ENCODE measurements at places on chromosomes 16 and 17.

GRCh38 chr17:57953705-57954396 lies 1.4 kb downstream of the CUEDC1 start:
- DNase-seq, result no peak

DNA sequence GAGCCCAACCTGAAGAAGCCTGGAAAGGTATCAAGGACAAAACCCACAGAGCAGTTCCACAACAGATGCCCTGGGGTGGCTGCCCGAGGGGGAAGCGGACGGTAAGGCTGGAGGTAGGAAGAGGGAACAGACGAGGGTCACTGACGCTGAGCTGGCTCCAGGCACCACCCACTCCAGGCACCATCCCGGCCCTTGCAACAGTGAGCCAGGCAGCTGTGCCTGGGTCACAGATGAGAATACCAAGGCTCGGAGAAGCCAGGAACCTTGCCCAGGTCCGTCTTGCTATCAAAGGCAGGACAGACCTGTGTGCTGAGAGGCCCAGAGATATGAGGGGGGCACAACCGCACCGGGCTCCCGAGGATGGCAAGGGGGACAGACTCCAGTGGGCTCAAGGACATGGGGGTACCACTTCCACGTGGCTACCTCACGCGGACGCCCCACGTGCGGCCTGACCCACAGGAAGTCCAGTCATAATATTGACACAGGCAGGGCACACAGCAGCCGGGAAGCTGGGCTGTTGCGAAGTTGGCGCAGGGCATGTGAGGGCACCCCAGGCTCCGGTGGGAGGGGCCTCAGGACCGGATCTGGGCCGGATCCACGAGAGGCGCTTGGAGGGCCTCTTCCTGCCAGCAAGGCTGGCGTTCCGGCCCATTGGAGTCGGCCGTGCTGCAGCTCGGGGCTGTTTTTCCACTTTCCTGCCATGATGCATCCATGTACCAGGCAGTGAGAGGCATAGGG lies 29.9 kb downstream of the PEMT start:
- DNase-seq, result no peak

DNA sequence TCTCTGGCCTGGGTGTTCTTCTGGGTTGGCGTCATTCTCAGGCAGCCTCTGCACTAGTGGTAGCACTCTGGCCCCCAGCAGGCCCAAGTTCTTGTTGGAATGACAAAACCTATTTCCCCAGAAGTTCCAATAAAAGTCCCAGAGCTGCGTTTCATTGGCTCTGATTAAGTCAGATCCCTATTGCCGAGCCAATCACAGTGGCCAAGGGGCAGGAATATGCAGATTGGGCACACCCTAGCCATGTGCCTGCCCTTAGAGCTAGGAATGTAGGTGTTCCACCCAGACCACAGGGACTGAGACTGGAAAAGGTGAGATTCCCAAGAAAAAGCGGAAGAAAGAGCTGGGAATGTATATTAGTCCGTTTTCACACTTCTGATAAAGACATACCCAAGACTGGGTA lies 44.9 kb upstream of the POLR3E start:
- no peak for DNase-seq

DNA sequence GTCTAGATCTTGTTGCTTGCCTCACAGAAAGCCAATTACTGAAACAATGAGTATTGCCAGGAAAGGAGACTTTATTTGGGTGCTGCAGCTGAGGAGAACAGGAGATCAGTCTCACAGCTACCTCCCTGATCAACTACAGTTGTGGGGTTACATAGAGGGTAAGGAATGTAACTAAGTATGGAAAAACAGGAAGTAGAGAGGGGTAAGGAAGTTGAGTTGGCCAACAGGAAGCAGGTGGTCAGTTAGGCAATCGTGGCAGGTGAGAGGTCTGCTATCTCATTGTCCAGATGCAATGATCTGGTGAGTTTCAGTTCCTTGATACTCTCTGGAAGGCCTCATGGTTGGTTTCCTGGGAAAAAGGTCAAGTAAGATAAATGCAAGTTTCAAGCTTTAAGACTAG lies 333.1 kb upstream of the GOT2 start:
- peak; percentile 83 for DNase-seq

DNA sequence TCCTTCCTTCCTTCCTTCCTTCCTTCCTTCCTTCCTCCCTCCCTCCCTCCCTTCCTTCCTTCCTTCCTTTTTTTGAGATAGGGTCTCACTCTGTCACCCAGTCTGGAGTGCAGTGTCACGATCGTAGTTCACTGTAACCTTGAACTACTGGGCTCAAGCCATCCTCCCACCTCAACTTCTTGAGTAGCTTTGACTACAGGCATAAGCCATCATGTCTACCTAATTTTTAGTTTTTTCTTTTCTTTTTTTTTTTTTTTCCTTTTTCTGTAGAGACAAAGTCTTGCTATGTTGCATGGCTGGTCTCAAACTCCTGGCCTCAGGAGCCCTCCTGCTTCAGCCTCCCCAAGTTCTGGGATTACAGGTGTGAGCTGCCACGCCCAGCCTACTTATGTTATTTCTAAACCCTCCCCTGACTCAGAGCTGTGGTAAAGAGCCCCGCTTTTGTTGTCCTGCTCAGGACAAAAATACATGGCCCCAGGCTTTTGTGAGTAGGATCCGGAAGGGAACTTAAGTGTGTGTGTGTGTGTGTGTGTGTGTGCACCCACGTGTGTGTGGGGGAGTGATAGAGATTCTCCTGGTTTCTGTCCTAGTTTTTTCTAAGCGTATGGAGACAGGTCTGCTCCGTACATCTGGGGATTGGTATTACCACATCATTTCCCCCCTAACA lies 67.1 kb downstream of the PRKCB start:
- peak; percentile 65 for DNase-seq

GRCh38 chr17:67093348-67093747 lies 49.0 kb downstream of the CACNG1 start:
- DNase-seq, result no peak

GRCh38 chr16:55349867-55350266 lies 25.9 kb downstream of the IRX6 start:
- no peak for DNase-seq

GRCh38 chr16:20760346-20760745 lies 3.5 kb upstream of the ACSM3 start:
- DNase-seq, result no peak

DNA sequence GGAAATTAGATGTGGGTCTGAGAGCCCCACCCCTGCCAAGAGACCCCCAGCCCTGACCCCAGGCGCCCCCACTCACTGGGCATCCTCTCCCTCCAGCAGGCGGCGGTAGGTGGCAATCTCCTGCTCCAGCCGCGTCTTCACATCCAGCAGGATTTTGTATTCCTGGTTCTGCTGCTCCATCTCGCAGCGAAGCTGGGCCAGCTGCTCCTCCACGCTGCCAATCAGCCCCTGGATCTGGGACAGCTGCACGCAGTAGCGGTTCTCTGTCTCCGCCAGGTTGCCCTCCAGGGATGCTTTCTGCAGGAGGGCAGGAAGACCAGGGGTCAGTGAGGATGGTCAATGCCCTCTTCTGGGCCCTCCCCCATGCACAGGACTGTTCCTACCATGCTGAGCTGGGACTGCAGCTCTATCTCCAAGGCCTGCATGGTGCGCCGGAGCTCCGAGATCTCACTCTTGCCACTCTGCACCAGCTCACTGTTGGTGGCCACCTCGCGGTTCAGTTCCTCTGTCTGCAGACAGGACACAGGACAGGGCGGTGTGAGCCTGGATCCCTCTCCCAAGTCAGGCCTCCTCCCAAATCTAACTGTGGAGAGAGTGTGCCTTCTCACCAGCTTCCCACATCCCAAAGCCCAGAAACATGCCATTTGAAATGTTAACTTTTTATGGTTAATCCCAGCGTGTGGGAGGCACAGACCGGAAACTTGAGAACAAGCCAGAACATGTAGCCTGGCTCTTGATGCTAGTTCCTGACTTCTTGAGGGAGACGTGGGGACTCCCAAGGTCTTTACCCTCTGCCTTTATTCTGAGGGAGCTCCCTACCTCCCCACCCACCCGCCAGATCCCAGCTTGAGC lies 3.6 kb downstream of the KRT17 start:
- DNase-seq, result no peak

DNA sequence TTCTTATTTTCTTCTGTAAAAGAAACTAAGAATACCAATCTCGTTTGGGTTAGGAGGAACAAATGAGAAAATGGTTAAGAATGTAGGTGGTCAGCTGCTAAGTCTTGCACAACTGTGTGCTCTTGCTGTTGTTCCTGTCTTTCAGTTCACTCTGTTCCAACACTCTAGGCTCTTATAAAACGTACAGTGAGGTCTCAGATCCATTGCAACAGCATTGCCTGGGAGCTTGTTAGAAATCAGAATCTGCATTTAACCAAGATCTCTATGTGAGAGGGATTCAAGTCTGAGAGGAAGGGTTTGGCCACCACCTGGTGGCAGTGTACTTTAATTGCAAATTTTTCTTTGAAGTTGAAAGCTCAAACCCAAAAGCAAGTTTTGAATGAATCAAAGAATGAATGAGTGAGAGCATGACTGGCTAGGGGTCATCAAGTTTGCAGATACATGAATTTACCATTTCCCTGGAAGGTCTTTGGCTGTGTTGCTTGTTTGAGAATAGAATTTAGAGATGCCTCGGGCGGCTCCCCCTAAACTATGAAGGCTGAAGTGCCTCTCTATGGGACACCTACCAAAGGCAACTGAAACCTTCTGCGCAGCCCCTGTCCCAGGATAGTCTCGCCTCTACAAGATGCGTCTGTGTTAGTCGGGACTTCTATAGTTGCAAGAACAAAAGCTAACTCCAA lies 2.5 kb downstream of the ALOX15B start:
- DNase-seq, result peak; percentile 85

- no peak for DNase-seq
Observed at GRCh38 chr17:46732754-46733398, 85.6 kb downstream of the WNT3 start.

GRCh38 chr17:73288534-73289302 lies 23.1 kb downstream of the CDC42EP4 start:
- DNase-seq, result no peak

GRCh38 chr17:71938340-71939010 lies 182.3 kb upstream of the SOX9 start:
- no peak for DNase-seq

GRCh38 chr17:4696437-4696805 lies 7.5 kb downstream of the PELP1 start:
- DNase-seq, result no peak

- no peak for DNase-seq
Observed at GRCh38 chr16:23501291-23501690, 9.0 kb downstream of the GGA2 start.

DNA sequence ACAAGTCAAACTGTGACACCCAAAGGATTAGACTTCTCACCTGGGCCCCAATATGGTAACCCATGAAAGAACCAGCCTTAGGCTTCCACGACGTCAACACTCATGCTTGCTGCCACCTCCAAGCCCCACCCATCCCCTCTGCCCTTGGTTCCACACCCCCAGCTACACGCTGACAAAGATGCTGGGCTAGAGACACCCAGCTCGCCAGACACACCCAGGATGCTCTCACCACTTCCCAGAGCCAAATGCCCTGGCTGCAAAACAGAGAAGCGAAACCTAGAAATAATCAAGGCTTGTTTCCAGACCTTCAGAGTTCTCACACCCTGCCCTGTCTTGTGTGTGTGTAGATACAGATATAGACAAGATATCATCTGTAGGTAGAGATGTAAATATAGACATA lies 26.0 kb upstream of the ADCY9 start:
- no peak for DNase-seq

DNA sequence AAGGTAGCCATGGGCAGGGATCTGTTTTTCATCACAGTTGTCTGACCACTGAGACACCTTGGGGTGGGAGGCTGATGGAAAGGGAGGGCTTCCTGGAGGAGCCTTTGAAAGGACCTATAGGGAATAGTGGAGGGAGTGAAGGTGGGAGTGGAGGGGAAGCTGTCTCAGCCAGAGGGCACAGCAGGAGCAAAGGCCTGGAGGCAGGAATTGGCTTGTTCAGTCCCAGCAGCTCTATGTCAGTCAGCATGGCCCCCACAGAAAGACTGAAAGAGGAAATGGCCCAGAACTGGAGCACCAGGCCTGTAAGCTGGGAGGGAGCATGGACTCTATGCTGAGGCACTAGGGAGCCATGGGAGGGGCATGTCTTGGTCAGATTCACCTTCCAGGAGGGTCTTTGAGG lies 12.8 kb upstream of the CBFB start:
- no peak for DNase-seq

GRCh38 chr16:85836706-85837582 lies 37.4 kb downstream of the COX4I1 start:
- DNase-seq, result no peak

GRCh38 chr16:72236866-72237265 lies 64.9 kb upstream of the PMFBP1 start:
- DNase-seq, result no peak

DNA sequence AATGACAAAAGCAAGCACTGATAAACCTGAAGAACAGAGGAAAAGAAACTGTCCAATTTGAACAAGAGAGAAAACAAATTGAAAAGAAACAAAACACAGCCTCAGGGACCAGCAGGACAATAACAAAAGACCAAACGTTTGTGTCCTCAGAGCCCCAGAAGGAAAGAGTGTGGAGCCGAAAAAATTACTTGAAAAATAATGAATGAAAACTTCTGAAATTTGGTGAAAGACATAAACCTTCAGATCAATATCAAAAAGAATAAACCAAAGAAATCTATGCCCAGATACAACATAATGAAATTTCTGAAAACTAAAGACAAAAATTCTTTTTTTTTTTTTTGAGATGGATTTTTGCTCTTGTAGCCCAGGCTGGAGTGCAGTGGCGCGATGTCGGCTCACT lies 45.6 kb downstream of the CCDC57 start:
- DNase-seq, result no peak

- DNase-seq, result no peak
Observed at GRCh38 chr17:4248504-4249277, 15.1 kb downstream of the ANKFY1 start.

- no peak for DNase-seq
Observed at GRCh38 chr16:73326221-73326620, 278.3 kb upstream of the ZFHX3 start.

DNA sequence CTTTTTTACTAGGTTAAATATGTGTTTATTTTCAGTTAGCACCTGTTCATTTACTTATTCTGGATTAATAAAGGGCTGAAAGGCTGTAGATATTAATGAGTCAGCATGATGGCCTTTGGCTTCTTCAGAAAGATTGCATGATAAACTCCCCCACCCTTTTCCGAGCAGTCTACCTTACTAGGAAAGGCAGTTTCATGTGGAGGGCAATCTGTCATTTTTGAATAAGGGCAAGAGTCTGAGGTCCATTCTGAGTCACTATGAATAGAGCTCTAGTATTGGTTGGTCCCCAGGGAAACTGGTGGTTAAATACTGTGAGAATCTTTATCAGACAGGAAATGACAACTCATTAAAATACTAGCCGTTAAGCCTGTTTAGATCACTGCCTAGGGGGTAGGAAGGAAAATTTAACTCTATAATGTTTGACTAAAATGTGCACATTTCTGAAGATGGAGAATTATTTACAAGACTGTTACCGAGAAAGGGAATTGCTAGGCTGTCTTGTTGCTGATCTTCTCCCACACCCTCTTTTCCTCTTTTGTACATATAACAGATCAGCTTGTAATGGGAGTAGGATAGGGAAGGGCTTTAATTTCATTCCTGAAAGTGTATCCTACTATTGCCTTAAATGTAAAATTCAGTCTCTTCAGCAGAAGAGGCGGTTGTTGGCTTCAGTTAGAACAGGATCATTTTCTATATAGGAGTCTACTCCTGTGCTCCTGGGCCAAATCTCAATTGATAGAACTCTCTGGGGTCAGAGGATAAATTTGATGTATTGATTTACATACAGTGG lies 63.3 kb downstream of the TUBD1 start:
- peak; percentile 98 for DNase-seq

Measured in NB4 (cell line).